Dermis microvascular lymphatic vessel endothelial cell (primary cell): ENCODE measurements at places on chromosomes 16 and 17. TPM values are rescaled to one million over a fixed set of nuclear protein-coding genes. Genes with fewer than 3 reads are reported as not detected.

The TBC1D16 gene
- total RNA-seq = 29.1 and 64.5 TPM in 2 replicates

The CCDC47 gene
- 65.2 and 98.9 TPM in 2 replicates for total RNA-seq

The SMIM22 gene
- total RNA-seq = not detected in 2 replicates

The VWA3A gene
- total RNA-seq = 0.13 TPM in 1 of 2 replicates, not detected in the other

The MATCAP1 gene
- total RNA-seq = 6.7 and 8.1 TPM in 2 replicates

The KRT39 gene
- not detected in 2 replicates for total RNA-seq

The MED31 gene
- total RNA-seq = 6.8 and 8.5 TPM in 2 replicates

The CDH5 gene
- total RNA-seq = 263 and 363 TPM in 2 replicates

The CAPN15 gene
- 18.9 and 31.5 TPM in 2 replicates for total RNA-seq

The GDPD3 gene
- 0.51 and 1.4 TPM in 2 replicates for total RNA-seq

The KRTAP4-6 gene
- not detected in 2 replicates for total RNA-seq

The CMTR2 gene
- total RNA-seq = 29.1 and 29.3 TPM in 2 replicates

The DHRS7C gene
- total RNA-seq = not detected in 2 replicates

The SLC16A6 gene
- total RNA-seq = 1.0 and 2.8 TPM in 2 replicates

The TMED6 gene
- total RNA-seq = not detected in 2 replicates

The IL21R gene
- total RNA-seq = under 0.01 and 0.13 TPM in 2 replicates

The ITGA3 gene
- total RNA-seq = 104 and 118 TPM in 2 replicates

The SLC12A3 gene
- not detected in 2 replicates for total RNA-seq

The ENPP7 gene
- not detected in 2 replicates for total RNA-seq
